ENCODE measurements at places on chromosomes 12 and 14.

DNA sequence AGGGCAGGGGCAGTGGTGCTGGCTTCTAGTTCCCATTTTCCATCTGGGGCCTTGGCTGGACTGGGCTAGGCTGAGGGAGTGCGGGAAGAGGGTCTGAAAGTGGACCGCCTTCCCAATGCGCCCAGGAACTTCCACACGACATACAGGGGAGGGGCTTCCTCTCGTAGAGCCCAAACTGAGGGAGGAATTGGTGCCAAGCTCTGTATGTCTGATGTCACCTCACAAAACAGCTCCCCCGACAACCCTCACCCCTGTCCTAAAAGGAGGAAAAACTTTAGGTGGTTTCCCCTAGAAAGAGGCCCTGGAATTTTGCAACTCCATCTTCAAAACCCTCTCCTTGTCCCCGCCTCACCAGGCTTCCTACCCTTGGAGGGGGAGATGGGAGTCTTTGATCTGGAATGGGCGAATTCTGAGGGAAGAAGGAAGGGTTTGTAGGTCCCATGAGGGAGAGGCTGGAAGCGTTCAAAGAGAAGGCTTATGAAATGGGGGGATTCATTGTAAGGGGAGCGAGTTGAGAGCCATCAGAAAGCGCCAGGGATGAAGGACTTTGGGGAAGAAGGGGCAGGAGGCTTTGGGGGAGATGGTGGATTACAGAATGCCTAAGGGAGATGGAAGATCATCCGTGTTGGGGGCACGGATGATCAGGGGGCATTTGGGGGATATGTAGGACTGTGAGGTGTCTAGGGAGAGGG is 844 bp downstream of the GLTP start:
- peak; percentile 33 for DNase-seq

- DNase-seq: peak; percentile 16
Observed at GRCh38 chr12:107610021-107610859, 75.4 kb upstream of the PWP1 start.

DNA sequence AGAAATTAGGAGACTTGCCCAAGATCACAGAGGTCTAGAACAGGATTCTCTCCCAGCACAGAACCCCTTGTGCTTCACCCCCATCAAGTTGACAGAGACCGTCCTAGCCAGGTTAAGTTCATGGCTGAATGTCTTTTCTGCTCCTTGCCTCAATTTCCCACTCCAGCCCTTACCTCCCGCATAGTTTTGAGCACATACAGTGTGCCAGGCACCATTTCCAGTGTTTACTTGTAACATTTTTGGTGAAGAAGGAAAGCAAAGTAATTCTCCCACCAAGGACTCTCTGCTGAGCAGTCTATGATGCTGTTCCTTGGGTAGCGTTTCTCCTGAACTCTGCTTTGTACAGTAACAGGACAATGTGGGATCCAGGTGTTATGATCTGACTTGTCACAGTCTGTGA is 1.2 kb downstream of the ABHD4 start:
- no peak for DNase-seq

- no peak for DNase-seq
Observed at GRCh38 chr12:79766705-79767464, 76.1 kb upstream of the PAWR start.

DNA sequence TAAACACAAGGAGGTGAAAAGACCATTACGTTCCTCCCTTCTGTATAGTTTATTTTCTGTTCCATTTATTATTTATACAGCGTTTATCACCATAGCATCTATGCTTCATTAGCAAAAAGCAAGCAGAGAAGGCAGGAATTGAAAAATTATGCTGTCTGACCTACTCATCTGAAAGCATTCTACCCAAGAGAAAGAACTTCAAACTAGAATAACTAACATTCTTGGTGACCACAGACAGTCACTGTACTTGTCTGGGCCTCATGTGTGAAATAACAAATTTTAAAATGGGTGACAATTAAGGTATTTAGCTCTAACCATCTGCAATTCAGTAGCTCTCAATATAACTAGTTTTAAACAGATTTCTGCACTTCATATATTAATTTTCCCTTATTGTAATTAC is 29.3 kb upstream of the PDE3A start:
- no peak for DNase-seq

GRCh38 chr12:100851637-100852036 is 57.1 kb downstream of the ANO4 start:
- DNase-seq: no peak

- no peak for DNase-seq
Observed at GRCh38 chr14:88454886-88455285, 69.4 kb downstream of the SPATA7 start.

DNA sequence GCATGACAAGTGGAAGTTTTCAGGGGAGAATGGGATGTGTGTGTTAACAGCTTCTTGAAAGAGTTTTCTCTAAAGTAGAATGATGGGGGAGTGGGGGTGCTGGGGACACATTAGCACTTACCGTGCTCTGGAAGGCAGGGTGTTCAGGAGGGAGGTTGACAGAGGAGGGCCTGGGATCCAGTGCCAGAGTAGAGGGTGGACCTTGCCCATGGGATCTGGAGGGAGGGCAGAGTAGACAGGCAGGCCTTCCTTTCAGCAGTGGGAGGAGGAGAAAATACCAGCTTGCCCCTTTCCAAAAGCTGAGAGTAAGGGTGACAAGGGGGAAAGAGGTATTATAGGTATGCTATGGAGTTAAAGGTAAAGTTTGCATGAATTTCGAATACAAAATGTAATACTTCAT is 40.1 kb downstream of the TRAF3 start:
- DNase-seq: no peak

GRCh38 chr14:93322929-93323599 is 9.8 kb downstream of the BTBD7 start:
- no peak for DNase-seq

DNA sequence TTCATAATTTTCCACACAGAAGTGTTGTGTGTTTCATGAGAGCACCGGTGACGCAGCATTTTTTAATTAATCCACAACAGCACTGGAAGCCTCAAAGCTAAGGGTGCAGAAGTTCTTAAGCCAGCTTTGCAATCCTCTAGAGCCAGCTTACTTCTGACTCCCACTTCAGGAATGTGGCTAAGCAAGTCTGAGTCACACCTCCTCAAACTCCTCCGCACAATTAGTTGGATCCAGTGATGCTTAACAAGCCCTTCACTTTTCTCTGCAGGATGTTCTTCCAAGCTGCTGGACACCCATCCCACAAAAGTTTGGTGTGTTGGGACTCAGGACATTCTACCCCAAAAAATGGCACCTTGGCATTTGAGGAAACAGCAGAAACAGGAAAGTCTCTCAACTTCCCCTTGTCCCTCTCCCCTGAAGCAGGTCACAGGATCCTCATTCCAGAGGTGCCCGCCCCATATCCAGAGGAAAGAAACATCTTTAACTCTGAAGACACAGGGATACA is 210.0 kb downstream of the PPM1H start:
- no peak for DNase-seq

GRCh38 chr12:129076441-129077320 is 223.4 kb downstream of the GLT1D1 start:
- DNase-seq: no peak

- DNase-seq: no peak
Observed at GRCh38 chr12:118220702-118221101, 84.8 kb downstream of the PEBP1 start.

DNA sequence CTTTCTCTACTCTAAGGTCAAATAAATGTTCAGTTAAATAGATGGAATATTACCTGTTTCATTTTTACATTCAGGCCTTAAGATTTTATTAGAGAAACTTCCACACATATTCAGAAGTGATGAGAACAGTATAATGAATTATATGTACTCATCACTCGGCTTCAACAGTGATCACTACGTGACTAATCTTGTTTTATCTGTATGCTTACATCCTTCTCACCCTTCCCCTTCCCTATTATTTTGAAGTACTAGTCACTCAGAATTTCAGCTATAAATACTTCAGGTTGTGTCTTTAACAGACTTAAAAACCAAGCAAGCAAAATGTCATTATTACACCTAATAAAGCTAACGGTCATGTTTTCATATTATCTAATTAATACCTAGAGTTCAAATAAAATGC is 34.9 kb downstream of the ETV6 start:
- no peak for DNase-seq

GRCh38 chr14:65501328-65501727 is 88.8 kb downstream of the FUT8 start:
- no peak for DNase-seq

DNA sequence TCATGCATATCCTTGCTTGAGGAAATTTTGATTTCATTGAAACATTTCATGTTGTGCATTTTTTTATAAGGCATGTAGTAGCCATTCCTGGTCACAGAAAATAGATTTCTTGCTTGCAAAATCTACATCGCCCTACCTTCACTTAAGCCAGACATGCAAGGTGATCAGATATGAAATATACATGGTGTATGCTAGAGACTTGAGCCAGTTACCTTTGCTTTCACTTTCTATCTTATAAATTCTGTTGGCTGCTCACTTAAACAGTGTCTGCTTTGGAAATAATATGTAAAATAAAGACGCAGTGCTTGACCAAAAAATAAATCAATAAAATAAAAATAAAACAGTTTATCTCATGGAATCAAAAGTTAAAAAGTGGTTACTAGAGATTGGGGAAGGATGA is 136.5 kb downstream of the LRFN5 start:
- DNase-seq: no peak

- DNase-seq: peak; percentile 6
Observed at GRCh38 chr12:56723889-56724700, 1.0 kb downstream of the NACA start.

DNA sequence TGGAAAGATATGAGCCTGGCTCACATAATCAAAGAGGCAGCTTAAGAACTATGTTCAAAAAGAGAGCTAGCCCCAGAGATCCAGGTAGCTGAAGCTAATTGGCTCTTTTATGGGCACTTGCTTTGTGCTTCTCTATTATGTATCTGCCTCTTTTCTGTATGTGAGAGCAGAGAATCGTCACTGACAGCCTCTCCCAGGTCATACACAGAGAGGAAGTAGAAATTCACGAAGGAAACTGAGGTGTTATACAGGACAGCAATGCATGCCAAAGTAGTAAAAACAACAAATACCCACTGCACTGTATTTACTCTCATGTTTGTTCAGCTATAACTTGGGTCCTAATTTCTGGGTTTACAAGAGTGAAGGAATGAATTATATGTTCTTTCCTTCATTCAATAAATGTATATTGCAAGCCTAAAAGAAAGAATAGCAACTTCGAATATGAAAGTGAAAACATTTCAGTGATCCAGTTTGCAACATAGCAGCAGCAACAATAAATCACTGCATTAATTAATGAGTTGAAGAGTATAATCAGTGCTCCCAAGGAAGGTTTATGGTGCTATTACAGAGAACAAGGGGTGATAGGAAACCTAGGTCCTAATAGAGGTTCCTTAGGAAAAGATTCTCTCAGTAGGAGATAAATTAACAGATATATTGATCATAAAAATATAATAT is 47.1 kb upstream of the ATXN7L3B start:
- no peak for DNase-seq

- no peak for DNase-seq
Observed at GRCh38 chr14:94598506-94598815, 13.7 kb upstream of the SERPINA3 start.

DNA sequence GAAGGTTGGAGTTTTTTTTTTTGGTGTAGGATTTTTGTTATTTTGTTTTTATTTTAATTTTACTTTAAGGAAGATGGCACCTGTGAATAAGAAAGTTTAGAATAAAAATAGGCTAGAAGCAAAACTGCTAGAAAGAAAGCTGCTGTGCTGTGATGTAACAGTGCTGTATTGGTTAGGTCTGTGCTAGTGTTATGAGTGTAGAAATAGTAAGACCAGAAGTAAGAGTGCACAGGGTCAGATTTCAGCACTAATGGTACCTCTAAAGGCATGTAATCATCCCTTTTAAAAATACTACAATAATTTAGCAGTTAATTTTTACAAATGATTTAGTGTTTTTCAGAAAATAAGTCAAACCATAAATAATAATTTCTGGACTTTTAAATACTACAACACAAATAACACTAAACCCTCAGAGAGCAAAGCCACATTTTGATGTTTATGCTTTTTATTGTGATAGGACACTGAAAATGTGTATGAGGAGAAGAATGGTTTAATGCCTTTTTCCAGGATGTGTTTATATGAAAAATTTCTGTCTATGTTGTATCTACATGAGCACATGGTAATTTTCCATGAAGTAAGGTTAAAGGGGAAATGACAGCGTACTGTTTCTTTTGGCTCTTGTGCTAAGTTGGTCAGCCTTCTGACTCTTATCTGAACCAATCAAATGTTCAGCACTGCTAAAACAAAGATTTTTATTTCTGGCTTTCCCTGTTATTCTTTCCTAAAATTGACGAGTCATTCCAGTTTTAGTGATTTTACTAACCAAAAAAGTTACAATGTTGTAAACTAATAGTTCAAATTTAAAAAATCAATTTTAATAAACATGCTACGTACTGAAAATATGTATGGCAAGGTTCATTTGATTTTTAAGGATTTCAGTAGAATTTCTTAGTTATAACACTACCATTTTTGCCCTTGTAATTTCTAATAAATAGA is 96.1 kb downstream of the PPHLN1 start:
- DNase-seq: no peak

DNA sequence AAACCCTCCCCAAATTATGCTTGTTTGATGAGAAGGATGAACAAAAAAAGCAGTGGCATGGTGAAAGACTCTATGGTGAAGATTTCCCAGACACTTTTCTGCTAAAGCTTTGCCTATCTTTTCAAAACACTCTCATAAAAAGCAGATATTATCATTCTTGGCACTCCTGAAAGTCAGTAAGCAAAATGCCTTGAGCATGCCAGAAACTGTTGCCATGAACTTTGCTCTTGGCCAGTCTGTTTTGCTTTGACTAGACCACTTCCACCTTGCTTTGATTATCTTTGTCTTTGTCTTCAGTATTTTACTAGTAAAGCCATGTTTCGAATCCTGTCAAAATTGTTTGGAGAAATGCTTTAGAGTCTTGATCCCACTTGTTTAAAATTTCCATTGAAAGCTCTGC is 110.4 kb downstream of the CNTN1 start:
- no peak for DNase-seq

DNA sequence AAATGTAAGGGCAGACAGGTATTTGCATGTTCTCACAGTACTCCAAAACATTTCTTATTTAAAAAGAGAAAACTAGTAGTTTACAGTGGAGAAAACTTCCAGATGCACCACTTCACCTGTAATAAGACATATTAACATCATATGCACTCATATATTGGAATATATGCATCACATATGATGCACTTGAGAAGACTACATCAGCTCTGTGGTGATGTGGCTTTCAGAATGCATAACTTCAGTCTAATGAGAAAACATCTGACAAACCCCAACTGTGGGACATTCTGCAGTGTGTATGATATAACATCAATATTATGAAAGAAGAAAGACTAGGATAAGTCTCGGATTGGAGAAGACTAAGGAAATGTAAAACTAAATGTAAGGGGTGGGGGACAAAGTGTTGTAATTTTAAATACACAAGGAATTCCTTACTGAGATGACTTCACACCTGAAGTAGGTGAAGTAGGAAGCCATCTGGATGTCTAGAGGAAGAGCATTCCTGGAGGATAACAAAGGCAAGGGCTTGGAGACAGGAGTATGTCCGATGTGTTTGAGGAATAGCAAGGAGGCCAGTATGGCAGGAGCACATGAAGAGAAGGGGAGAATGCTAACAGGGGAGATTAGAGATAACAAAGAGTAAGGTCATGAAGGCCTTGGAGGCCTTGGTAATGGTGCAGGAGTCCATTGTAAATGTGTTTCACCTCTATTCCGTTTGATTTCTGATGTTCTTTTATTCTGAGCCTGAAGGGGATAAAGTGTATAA is 49.0 kb downstream of the CNOT2 start:
- DNase-seq: no peak

GRCh38 chr12:21276826-21277225 is 57.9 kb downstream of the SLCO1A2 start:
- no peak for DNase-seq

GRCh38 chr12:91316161-91316906 is 133.7 kb upstream of the DCN start:
- no peak for DNase-seq

- DNase-seq: no peak
Observed at GRCh38 chr14:75539162-75539560, 16.9 kb downstream of the BATF start.
